ENCODE measurements at places on chromosomes 13 and 19.
A peak's percentile ranks its signal among the peaks of the same experiment; 100 is the strongest.

- no peak for DNase-seq
Measured at GRCh38 chr13:66139250-66139649, 1090.9 kb downstream of the PCDH9 start.

- DNase-seq, result no peak
Measured at GRCh38 chr19:566403-566802, 6.0 kb upstream of the BSG start.

DNA sequence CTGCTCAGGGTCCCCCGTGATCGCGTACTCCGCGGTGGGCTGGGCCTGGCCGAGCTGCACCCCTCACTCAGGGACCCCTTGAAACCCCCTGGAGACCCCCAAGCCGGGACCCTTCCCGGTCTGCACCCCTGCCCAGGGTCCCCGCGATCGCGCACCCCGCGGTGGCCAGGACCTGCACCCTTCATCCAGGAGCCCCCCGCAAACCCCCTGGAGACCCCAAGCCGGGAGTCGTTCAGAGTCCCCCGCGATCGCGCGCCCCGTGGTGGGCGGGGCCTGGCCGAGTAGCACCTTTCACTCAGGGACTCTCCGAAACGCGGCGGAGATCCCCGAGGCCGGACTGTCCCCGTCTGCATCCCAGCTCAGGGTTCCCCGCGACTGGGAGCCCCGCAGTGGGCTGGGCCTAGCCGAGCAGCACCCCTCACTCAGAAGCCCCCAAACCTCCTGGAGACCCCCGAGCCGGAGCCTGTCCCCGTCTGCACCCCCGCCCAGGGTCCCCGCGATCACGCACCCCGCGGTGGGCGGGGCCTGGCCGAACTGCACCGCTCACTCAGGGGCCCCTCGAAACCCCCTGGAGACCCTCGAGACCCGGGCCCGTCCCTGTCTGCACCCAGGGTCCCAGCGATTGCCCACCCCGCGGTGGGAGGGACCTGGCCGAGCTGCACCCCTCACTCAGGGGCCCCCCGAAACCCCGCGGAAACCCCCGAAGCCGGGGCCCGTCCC, 748 bp downstream of the LMNB2 start:
- peak; percentile 63 for DNase-seq

DNA sequence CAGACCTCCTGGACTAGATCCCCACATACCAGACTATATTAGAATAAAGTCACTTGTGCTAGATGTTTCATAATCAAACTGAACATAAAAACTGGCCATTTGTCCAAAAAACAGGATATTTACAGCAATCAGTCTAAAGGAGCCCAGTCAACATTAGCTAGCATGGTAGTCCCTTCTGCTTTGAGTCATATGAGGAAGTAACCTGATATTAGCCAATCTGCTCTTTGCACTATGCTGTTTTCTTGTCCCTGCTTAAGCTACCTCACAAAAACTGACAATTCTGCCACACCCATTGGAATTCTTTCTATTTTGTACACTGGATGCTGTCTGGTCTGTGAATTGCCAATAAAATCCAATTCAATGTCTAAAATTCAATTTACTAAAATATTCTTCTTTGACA, 1824.2 kb downstream of the OLFM4 start:
- DNase-seq, result no peak

- DNase-seq, result peak; percentile 14
Measured at GRCh38 chr13:45368005-45368404, 27.0 kb upstream of the TPT1 start.

- peak; percentile 23 for DNase-seq
Measured at GRCh38 chr13:70568571-70568970, 460.3 kb upstream of the KLHL1 start.

GRCh38 chr19:7513809-7514642, 1.9 kb upstream of the ZNF358 start:
- DNase-seq, result no peak

- DNase-seq, result no peak
Measured at GRCh38 chr13:82341116-82341515, 1541.2 kb downstream of the SLITRK1 start.

GRCh38 chr13:19324325-19324724, 142.7 kb upstream of the TUBA3C start:
- DNase-seq, result no peak

- DNase-seq, result no peak
Measured at GRCh38 chr19:51034704-51035103, at the start of gene KLK12. Gene KLK12, minus strand, starts transcription at chr19:51035002. Its CDS starts 381 bp downstream, at chr19:51034621.

DNA sequence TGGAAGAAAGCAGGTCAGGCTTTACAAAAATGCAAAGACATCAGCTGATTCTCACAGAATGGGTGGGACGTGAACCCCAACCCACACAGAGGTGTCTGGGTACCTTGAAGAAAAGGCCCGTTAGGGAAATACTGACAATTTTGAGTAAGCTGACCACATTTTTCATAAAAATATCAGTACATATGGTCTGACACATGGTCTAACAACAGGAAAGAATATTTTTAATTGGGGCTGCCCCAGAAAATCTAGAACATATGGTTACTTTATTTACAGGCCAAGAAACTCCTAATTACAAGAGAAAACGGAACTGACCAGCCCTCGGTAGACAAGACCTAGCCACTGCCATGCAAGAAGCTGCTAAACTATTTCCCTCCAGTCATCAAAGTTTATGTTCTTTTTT, 48.7 kb upstream of the ITM2B start:
- no peak for DNase-seq

DNA sequence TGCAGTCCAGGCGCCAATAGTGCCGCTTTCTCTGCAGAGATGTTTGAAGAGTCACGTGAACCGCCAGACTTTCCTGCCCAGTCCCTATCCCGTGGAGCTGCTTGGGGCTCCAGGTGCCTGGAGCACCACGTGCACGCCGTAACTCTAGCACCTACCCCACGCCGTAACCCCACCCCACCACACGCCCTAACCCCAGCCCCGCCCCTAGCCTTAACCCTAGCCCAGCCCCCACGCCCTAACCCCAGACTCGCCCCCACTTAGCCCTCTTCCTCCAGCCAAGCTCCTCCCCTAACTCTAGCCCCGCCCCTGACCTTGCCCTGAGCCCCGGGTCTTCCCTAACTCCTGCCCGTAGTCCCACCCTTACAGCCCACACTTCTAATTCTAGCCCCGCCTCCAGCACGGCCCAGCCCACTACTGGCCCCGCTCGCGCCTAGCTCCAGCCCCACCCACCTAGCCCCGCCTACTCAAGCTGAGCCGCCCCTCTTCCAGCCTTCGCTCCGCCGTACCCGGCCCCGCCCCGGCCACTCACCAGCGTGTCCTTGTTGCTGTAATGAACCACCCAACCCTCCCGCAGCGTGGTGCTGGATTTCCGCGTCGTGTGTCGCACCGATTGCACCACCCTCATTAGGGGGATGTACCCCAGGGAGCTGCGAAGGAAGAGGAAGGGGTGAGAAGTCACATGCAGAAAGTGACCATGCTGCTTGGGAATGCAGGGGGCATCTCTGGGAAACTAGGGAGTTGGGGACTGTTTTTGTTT, 19.5 kb downstream of the PRKD2 start:
- no peak for DNase-seq

DNA sequence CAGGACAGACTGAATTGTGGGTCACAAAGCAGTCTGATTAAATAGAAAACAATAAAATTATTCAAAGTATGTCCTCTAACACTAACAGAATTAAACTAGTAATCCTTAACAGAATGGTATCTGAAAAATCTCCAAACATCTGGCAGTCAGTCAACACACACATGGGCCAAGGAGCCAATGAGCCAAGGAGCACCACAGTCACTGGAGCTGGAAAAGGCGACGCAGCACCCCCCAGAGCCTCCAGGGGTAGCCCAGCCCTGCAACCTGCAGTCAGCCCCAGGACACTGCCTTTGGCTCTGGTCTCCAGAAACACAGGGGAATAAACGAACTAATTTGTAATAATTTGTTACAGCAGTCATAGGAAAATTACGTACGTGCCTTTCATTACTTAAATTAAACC, 12.3 kb downstream of the TUBGCP3 start:
- DNase-seq, result no peak

- no peak for DNase-seq
Measured at GRCh38 chr19:35774274-35775045, 904 bp upstream of the ARHGAP33 start.

DNA sequence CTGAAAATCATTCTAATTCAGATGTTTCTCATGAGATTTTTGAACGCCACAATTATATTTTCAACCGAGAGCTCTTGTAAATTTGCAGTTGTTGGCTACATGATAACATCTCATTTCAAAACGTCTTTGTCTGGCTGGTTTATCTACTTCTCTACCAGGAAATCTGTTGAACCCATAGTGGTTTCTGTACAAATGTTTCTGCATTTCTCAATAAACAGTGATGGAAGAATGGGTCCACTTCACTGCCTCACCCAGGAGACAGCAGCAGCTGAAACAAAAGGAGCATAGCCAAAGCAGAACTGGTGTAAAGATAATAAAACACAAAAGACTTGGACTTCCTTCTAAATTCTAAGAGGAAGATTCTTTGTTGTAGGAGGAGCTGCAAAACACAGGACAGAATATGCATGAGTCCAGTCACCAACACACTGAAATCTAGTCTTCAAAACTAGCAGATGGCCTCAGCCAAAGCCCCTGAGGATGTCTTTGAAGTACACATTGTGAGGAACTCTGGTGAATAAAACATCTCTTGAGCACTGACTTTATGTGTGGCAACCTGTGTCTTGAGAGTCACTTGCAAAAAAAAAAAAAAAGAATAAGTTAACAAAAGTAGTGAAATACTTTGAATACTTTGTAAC, 68.6 kb upstream of the FGF14 start:
- no peak for DNase-seq

DNA sequence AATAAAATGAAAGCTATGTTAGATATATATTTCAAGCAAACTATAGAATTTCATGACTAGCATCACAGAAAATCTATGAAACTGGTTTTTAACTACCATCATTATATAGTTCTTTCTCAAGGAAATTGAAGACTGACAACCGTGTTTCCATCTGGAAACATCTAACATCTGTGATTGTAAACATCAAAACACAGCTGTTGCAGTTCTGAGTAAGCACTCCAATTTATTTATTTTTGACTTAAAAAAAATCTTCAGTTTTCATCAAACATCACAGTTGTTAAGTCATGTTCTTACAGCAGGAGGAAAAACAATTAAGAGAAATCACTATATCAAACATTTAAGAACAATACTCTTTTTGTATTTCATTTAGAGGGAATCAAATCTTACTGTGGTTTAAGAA, 1653.0 kb upstream of the MIR17HG start:
- no peak for DNase-seq

DNA sequence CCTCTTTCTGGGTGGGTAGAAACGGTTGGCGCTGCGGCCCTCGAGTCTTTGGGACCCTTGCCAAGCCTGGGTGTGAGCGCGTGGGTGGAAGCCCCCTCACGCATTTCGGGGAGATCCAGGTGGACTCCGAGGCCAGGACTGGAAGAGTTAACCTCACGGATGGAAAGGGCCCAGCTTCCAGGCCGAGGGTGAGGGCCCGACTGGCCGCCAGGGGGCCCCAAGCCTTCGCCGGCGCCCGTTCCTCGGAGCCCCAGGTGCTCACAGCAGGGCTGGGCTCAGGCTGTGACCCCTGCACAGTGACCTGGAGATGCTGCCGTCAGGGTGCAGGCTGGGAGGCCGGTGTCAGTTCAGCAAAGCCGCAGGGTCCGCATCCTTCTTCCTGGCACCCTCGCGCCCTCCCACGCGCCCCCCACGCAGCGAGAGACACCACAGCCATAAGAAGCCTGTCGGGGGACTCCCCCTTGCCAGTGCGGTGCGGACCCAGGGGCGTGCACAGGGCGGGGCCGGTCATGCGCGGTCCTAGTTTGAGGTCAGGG, 34.2 kb upstream of the TMEM255B start:
- peak; percentile 76 for DNase-seq

- no peak for DNase-seq
Measured at GRCh38 chr13:111319521-111319920, 921 bp upstream of the TEX29 start.

DNA sequence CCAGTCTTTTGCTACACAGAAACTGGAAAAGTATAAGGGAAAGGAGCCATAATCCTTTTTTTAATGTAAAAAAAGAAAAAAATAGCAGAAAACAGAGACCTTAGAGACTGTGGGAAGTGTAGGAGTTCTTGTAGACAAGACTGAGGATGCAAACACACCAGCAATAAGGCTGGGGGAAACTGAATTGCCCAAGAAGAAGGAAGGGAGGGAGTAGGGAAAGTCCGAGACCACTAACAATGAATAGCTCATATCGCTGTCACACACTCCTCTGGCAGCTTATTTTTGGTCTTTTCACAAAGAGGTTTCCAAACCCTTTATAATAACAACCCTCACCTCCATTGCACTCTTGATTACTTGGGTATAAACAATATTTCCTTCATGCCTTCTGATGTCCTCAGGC, 952.0 kb downstream of the SLITRK5 start:
- DNase-seq, result no peak

- no peak for DNase-seq
Measured at GRCh38 chr19:30074096-30074495, 132.1 kb downstream of the URI1 start.

DNA sequence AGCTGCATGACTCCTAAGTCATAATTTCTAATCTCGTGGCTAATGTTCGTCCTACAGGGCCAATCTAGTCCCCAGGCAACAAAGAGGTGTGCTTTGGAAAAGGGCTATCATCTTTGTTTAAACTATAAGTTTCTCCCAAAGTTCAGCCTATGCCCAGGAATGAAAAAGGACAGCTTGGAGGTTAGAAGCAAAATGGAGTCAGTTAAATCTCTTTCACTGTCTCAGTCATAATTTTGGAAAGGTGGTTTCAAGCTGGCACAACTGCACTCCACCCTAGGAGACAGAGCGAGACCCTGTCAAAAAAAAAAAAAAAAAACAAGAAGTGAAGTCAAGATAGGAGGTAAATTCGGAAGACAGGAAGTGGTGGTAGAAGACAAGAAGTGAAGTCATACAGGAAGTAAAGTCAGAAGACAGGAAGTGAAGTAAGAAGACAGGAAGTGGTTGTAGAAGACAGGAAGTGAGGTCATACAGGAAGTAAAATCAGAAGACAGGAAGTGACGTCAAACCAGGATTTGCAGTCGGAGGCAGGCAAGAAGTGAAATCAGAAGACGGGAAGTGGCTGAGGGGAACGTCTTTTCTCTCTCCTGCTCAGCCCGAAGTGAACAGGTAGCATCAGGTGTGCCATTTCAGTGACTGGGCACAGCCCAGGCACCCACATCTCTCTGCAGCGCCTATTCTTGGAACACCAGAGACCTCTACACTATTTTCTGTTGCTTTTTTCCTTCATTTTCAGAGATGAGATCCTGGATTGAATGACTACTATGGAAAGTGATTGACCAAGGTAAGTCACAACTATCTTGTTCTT, 32.2 kb downstream of the GP6 start:
- peak; percentile 90 for DNase-seq

DNA sequence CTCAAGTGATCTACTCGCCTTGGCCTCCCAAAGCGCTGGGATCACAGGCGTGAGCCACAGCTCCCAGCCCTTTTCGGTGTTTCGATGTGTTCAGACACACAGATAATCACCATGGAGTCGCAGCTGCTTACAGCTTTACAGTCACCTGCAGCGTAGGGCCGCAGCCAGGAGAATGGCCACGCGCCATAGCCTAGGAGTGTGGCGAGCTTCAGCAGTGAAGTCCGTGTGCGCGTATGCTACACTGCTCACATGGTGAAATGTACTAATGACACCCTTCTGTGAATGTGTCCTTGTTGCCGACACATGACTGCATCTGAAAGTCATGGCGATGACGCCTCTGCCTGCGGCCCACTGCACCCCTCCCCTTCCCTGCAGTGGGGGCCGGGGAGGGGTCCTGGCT, 23.6 kb downstream of the AP3D1 start:
- no peak for DNase-seq

GRCh38 chr13:100892981-100893380, 218.4 kb upstream of the TMTC4 start:
- no peak for DNase-seq

Measured in activated CD4-positive, alpha-beta T cell treated with anti-CD3 and anti-CD28 coated beads, Interleukin-10, Interleukin-2, amounts not matched to agents 100 ng/mL and 50 ng/mL, durations not matched to agents 16 hours and 8 hours (primary cell).